AG04449 (cell line): ENCODE measurements at places on chromosomes 7 and 10.

GRCh38 chr10:29811751-29812427 is 177.1 kb upstream of the SVIL start:
- DNase-seq: peak; percentile 91

GRCh38 chr7:95550546-95550945 is 45.8 kb downstream of the PDK4 start:
- DNase-seq: no peak

DNA sequence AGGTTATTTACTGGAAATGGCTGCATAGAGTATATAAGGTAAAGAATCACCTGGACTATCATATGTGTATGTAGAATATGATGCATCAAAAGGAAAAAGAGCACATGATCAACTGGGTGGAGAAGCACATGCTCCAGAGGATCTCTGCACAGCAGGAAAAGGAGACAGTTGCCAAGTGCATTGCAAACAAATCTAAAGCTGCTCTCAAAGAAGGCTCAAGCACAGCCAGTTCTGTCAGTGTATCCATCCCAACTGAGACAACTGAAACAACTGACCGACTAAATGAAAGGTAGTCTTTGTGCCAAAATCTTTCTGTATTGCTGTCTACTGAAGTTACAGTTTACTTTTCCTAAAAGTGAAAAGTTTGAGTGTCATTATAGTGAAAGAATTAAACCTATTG is 83.2 kb upstream of the SGCE start:
- no peak for DNase-seq

DNA sequence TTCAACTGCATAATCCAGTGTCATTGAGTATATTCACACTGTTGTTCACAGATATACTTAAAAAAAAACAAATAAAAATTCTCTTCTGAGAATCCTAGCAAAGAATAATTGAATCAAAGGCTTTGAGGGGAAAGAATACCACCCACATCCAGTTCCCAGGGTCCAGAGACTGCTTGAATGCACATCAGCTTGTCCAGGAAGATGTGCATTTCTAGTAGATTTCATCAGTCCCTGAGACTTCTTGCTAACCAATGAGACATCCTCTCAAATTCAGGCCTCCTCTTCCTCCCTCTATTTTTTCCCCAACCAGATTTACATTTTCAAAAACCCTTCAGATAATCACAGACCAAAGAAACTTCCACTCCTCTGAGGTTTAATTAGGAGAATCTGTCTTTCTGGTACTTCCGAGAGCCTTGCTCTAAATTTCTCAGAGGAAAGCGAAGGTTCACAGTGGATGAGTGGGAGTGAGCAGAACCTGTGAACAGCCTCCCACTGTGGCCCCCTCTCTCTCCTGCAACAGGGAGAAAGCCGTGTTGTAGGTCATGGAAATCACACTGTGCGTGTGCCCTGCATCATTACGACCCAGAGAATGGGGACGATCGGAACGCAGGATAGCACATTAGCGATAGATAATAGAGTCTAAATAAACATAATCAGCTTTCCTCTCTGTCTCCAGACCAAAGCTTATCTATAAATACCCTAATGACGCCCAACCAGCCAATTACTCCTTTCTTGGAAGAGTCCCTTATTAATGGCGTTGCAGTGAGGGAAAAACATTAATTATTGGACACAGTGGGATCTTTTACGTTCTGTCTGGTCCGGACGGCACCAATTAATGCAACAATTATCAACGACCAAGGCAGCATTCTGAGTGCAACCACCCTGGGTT is 212.5 kb downstream of the EMX2 start:
- no peak for DNase-seq

- DNase-seq: no peak
These were observed 27.8 kb upstream of the ITGB8 start for GRCh38 chr7:20302891-20303290.

DNA sequence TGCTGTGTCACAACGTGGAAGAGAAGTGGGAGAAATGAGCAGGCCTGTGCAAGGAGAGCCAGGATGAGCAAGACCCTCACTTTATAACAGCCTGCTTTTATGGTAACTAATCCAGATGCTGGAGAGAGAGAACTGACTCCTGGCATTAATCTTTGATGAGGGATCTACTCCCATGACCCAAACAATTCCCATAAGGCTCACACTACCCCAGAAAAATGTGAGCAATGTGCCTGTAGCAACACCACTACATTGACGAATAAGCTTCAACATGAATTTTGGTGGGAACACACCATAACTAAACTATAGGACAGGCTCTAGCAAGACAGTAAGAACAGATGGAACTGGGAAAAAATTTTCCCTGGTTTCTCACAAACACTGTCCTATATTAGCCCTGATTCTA is 173.6 kb upstream of the PRSS58 start:
- DNase-seq: no peak
